ENCODE measurements at places on chromosomes 13 and 19.

DNA sequence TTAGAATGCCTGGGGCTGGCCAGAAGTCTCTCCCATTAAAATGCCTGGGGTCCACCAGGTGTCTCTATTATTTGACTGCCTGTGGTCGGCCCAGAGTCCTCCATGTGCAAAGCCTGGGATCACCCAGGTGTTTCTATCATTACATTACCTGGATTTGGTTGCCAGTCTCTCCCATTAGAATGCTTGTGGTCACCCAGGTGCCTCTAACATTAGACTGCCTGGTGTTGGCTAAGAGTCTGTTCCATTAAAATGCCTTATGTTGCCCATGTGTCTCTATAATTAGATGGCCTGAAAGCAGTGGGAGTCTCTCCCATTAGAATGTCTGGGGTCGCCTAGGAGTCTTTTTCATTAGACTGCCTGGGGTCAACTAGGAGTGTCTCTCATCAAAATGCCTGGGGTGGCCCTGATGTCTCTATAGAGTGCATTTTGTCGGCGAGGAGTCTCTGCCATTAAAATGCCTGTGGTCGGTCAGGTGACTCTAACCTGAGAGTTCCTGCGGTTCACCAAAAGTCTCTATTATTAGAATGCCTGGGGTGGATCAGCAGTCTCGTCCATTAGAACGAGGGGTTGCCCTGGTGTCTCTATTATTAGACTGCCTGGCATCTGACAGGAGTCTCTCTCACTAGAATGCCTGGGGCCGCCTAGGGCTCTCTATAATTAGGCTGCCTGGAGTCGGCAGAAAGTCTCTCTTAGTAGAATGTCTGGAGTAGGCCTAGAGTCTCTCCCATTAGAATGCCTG, 1540.5 kb downstream of the UQCRFS1 start:
- no peak for DNase-seq

- no peak for DNase-seq
Measured at GRCh38 chr19:15195371-15196334, 5.1 kb downstream of the NOTCH3 start.

GRCh38 chr13:103142151-103142550, 75.9 kb upstream of the SLC10A2 start:
- no peak for DNase-seq

DNA sequence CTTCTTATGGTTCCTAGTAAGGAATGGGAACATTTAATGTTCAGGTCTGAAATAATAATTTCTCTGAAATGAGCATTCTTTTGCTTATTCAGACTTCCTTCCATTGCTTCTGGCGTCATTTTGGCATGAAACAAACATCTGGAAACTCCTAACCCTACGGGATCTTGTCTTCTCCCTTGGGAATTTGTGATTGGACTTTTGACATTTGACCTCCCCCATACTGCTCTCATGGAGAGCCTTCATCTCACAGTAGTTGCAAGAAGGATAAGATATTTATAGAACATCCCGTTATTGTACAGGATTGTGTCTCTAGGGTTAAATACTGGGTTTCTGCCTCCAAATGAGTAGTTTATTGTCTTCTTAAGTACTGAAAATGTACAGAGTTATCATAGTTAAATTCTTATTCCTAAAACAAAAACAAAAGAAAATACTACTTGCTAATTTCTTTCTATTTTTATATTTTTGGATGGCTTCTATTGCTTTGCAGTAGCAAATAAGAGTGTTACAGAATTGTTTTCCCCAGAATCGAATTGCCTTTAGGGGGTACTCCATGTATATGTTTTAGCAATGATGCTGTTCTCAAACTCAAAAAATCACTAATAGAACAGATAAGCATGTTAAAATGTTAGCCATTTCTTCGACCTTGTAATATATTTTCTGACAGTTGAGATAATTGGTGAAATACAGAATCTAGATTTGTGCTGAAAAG, 366.8 kb downstream of the DLEU7 start:
- DNase-seq = no peak
